Posterior cingulate gyrus (tissue), 11 donors: ENCODE measurements at places on chromosomes 6 and 20.

- peak; percentile 75 for DNase-seq
Measured at GRCh38 chr6:28940294-28940857, 16.6 kb upstream of the TRIM27 start.

- peak; percentile 12 for DNase-seq
Measured at GRCh38 chr20:8853805-8854338, 215.0 kb upstream of the PLCB4 start.

DNA sequence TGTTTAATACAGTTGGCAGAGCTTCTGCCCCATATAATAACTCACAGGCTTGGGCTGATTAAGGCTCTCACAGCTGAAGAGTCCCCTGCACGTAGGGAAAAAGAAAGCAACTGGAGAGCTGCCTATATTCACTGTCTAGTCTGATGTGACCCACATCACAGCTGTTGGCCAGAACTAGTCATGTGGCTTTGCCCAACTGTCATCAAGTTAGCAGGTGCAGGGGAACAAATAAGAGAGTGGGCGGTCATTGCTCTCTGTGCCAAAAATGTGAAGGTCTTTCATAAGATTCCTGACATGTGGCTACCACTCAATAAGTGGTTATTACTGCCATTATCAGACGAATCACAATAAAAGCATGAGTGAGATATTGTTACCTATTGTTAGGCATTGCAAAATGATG, 665.2 kb downstream of the DOK5 start:
- DNase-seq, result no peak

DNA sequence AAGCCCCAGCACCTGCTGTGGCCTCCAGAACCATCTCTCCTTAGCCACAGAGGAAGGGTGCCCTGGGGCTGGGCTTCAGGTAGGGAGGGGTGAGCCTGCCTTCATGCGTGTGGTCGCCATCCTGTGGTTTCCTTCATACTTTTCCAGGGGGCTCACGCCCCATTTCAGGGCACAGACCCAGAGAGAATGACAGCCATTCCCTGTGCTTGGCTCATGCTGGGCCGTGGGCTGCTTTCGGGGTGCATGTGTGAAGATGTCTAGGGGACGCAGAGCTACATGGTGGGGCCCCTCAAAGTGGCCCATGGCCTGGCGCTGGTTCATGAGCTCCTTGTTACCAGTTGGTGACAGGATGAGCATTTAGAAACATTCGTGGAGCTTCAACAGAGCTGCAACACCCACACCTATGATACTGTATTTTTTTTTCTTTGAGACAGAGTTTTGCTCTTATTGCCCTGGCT, 190.3 kb upstream of the SLC24A3 start:
- no peak for DNase-seq

- DNase-seq, result no peak
Measured at GRCh38 chr6:167047554-167047953, 48.4 kb downstream of the CEP43 start.

DNA sequence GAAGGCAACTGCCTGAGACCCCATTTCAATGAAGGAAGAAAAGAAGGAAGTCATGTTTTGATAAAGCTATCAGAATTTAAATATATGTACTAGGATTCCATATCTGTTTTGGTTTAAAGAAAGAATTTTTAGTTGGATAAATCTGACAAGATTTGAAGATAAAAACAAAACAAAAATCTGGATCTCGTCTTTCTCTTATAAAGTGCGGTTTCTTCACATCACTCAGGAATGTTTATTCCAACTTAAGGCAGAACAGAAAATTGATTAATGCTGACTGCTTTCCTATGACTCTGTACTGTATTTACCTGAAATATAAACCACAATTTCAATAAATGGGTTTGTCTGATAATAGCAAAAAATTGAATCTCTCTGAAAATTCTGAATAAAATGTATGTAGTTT, 439.7 kb downstream of the RFPL4B start:
- no peak for DNase-seq

DNA sequence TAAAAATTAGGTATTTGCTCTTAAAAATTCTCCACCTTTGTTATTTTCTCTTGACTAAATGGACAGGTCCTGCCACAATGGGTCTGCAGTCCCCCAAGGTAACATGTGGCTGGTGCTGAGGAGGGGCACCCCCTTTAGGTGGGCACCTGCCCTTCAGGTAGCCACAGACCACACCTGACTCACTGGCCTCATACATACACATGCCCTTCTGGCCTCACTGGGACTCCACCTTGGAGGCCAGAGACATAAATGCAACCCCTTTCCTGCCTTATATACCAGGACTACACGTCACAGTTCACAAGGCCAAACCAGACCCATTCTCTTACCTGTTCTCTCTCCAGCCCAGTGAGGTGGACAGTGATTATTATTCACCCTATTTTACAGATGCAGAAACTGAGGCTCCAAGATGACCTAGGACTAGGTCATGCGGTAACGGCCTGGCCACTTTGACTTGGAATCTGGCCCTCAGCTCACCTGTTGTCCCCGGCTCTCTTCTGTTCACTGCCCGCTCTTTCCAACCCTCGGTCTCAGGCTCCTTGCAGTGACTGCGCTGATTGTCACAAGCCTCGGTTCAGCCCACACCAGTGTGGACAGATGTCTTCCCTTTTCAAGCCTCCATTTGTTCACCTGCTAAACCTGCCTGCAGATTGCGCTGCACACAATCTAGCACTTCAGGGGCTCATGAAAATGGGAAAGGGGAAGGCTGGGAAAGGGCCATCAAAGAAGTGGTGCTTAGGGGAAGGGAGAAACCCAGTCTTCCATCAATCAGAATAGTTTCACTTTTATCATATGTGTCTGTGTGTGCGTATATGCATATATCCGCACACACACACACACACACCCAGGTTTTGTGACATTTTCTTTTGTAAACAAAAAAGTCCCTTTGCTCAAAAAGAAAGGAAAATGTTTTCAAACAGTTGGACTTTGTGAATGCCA, 121.7 kb downstream of the BCAS1 start:
- no peak for DNase-seq

- no peak for DNase-seq
Measured at GRCh38 chr20:54123587-54124180, 50.1 kb downstream of the CYP24A1 start.

GRCh38 chr20:1648101-1648500, 9.5 kb downstream of the SIRPG start:
- DNase-seq, result no peak

DNA sequence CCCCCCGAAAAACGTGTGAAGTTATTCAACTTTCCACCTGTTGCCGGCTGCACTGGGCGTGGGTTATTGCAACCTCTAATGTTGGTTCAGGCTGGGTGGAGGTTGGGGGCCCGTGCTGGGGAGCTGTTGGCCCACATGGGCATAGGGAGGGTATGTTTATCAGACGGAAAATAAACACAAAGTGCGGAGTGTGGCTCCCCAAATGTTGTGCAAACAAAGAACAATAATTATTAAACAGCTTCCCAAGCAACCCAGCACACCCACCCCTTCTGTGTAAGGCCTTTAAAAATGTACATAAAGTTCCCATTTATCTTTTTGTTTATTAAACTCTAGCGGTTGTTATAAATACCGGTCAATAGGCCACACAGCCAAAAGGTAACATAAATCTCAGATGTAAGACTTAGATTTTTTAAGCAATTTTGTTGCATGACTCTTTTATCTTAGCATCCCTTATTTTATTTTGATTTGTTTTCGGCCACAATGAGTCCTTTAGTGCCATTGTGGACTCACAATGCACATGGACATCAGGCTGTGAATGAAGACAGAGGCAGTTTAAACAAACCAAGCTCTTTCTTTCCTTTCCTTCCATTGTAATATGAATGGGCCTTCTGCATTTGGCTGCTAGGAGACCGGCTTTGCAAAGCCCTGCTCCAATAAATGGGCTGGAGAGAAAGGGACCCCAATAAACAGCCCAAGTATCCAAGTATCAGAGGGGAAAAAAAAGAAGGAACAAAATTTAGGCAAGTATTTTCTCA, 6.9 kb upstream of the DLL1 start:
- DNase-seq, result no peak

- DNase-seq, result no peak
Measured at GRCh38 chr6:122719176-122719575, 60.3 kb upstream of the FABP7 start.

DNA sequence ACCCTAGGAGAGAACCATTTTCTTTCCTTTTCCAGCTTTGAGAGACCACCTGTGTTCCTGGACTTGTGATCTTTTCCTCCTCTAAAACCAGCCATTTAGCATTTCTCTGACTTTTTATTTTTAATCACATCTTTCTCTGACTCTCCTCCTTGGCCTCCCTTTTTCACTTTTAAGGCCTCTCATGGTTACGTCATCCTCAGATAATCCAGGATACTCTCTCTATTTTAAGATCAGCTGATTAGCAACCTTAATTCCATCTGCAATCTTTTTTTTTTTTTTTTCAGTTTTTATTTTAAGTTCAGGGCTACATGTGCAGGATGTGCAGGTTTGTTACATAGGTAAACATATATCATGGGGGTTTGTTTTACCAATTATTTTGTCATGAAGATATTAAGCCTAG, 54.0 kb downstream of the RFPL4B start:
- DNase-seq, result no peak

DNA sequence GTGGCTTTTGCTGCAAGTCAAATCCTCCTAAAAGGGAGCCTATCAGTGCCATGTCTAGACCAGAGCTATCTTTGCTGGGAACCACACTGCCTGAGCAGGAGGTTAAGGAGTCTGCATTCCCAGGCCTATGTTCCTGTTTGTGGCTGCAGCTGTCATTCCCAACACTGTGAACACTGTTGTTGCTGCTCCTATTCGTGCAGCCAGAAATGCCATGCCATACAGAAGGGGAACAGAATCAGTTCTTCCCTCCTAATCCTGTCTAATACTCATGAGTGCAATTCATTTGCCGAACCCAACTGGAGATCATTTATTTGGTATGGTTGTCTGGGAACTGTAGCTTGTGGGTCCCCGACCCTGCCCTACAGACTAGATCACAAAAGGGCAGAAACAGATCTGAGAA, 406.5 kb upstream of the GJE1 start:
- no peak for DNase-seq

DNA sequence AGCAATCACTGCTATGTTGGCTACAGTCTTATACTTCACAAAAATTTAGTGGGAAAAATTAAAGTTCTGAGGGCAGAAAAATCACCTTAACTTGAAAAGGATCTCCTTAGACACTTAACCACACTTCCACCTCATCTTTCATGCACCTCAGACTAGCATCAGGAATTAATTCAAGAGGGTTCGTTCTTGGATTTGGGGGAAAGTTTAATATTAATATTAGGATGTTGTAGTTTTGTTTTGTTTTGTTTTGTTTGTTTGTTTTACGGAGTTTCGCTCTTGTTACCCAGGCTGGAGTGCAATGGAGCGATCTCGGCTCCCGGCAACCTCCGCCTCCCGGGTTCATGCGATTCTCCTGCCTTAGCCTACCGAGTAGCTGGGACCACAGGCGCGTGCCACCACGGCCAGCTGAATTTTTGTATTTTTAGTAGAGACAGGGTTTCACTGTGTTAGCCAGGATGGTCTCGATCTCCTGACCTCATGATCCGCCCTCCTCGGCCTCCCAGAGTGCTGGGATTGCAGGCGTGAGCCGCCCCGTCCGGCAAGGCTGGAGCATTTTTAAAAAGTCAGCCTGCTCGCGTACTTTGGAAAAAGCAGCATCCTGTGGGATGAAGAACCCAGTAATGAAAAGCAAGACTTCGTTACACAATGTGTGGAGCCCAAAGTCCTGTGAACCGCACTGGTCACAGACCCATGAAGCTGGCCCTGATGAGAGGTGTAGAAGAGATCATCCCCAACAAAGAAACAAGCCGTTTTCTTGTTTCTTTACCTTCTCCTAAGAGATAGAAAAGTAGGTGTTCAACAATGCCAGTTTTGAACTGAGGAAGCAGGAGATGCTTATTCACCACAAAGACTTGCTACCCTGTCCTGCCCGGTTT, 194.9 kb downstream of the GPX5 start:
- DNase-seq, result no peak

DNA sequence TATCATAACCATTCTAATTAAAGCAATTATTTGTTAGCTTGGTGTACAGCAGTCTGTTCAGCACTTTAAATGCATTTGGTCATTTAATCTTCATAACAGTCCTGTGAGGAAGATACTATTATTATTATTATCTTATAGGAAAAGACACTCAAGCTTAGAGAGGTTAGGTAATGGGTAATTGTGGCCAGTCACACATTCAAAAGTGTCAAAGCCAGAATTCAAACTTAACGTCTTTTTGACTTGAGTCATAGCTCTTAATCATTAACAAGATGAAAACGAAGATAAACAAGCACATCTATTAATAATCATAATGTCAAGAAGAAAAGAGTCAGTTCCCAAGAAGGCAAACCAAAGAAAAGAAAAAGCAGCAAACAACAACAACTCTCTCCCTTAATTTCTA, 251.0 kb downstream of the SYNE1 start:
- DNase-seq, result no peak

GRCh38 chr6:119110601-119111548, 32.4 kb upstream of the FAM184A start:
- no peak for DNase-seq

DNA sequence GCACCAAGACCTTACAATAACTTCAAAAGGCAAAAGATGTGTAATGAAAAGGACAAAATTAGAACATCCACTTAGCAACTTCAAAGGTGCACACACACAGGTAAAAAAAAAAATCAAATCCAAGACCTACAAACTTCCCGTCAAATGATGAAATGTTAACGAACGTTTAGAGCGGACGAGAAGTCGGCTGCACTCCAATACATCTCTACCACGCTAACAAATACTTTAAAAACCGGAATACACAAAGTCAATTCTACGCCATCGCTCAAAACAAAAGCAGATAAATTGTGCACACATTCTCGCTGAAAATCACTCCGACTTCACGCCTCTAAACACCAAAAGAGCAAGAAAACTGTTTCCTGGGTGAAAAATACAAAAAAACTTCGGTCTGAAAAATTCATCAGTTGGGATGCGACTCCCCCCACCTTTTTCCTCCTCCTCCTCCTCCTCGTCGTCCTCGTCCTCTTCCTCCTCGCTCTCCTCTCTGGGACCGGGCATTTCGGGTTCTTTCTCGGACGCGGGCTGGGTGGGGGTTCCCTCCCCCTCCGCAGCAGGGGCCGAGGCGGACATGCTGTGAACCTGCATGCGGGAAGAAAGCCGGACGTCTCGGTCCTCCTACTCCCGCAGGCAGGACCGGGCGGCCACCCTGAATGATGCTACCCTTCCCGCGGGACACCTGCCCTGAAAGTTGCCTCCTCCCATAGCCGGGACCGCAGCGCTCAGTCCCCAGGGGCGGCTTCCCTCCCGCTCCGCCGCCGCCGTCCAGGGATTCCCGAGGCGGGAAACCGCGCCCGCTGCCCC, 712 bp downstream of the DEK start:
- DNase-seq, result no peak
